ENCODE measurements at places on chromosomes 11 and 22.

DNA sequence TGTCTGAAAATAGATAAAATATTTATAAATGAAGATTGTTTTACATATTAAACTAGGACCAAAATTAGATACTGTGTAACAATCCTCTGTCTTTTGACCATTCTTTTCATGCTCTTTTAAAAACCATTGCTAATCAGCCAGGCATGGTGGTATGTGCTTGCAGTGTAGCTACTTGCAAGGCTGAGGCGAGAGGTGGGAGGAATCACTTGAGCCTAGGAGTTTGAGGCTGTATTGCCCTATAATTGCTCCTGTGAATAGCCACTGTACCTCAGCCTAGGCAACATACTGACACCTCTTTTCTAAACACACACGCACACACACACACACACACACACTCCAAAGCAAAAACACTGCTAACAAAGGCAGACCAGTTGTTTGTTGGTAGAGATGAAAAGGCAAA is 259.2 kb downstream of the JRKL start:
- DNase-seq = no peak

DNA sequence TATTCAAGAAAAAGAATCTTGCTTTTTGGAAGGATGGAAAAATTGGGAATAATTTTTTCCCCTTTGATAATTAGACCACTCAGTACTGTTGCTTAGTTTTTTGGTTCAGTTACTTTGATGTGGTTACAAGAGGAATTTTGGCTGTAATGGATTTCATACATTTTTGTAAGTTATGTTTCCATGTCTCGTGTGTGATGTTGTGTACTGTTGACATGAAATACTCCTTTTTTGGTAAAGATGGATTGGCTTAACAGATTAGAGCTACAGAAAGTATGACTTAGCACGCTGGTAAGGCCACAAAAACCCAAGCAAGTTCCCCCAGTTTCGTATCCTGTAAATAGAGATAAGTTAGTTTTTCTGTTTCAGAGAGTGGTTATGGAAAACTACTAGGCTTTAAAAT is 11.9 kb downstream of the TBCEL start:
- DNase-seq = no peak

GRCh38 chr11:73810637-73811036 is 23.0 kb downstream of the MRPL48 start:
- no peak for DNase-seq

DNA sequence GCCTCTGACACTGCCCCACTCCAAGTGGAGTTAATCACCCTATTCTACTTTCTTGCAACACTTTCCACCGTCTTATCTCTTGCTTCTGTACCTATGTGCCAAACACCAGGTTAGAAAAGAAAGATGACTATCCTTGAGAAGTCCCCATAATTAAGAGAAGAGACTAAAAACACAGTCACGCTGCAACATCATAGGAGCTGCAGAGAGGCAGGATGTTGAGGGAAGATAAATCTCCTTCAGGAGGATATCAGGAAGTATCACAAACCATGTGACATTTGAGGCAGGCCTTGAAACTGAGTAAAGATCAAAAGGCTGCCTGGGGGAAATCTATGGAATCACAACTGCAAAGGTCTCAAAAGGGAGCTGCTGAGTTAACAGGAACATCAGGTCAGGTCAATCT is 24.8 kb downstream of the GAB2 start:
- DNase-seq = no peak
